ENCODE measurements at places on chromosomes 7 and 10.

- no peak for DNase-seq
Observed at GRCh38 chr7:116024826-116025809, 5.4 kb downstream of the TFEC start.

GRCh38 chr7:114534953-114535352 lies 120.3 kb downstream of the FOXP2 start:
- no peak for DNase-seq

DNA sequence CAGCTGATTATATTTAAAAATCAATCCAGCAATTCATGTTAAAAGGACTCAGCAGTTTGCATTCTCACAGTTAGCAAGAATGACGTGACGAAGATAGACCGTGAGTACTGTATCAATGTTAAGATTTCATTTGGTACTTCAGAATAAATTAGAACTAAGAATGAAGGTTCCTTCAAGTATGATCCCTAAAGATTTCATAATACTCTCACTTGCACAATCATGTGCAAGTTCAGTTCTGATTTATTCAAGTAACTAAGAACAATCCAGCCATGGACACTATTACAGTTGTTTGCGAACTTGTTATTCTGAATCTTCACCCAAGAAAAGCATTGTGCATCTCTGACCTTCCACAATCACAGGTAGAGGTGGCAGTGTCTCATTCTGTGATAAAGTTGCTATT lies 7.7 kb downstream of the RHEB start:
- DNase-seq, result no peak

GRCh38 chr10:118664321-118664720 lies 68.9 kb upstream of the PRLHR start:
- DNase-seq, result no peak

DNA sequence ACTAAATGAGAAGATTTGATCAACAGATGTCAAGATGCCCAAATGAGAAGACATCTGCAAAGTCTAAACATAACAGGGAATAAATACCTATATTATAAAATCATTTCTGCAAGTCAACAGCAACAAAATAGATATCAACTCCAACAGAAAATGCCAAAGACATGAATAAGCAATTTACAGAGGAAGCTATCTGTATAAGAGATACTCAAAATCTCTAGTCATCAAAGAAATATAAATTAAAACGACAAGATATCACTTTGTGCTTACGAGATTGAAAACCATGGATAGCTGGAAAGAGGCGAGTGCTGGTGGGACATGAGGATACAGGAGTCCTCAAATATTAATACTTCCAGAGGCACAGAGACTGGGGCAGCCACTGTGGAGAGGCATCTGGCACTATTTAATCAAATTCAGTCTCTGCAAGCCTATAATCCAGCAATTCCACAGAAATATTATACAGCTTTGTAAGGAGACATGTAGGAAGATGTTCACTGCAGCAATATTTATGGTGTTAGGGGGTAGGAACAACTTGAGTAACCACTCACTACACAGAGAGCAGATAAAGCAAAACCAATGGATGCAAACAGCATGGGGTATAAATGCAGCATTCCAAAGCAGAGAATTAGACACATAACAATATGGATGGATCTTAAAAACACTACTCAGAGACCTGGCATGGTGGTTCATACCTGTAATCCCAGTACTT lies 4.8 kb downstream of the DNMBP start:
- no peak for DNase-seq

DNA sequence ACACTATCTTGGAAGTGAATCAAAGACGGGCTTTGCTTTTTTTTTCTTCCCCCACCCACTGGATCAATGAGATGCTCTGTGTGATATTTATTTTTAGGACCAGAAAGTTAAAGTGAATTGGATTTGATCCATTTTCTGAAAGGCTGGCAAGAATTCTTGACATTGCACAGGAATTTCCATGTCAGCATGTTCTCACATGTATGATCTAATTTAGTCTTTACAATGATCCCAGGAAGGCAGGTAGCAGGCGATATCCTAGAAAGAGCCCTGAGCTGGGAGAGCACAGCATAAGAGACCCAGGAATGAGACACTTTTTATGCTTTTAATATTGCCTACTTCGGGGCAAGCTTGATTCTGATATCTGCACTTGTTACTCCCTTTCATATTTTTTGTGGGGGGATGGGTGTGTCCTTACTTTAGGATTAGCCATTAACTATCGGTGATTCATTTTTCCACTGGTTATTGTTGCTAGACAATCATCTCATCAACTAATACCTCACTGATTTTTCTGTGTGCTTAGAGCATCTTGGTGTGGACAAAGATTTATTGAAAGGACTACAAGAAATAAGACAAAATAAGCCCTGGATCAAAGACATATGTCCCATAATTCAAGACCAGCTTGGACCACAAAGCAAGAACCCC lies 58.1 kb downstream of the NRP1 start:
- no peak for DNase-seq

DNA sequence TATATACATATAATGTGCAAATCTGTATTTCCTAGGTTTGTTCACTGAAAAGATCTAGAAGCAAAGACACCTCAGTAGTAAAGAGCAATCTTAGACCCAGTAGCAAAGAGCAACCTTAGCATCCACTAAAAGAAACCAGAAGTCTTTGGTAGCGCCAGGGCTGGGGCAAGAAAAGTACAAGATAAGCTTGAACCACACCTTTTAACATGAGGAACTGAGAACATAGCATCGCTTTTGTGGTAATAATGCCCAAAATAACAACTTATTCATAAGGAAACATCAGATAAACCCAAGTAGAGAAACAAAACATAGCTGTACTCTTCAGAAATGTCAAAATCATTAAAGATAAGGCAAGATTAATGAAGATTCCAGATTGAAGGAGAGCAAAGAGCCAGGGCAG lies 173.4 kb downstream of the IMMP2L start:
- no peak for DNase-seq

GRCh38 chr10:84308021-84308420 lies 20.4 kb upstream of the CCSER2 start:
- no peak for DNase-seq

DNA sequence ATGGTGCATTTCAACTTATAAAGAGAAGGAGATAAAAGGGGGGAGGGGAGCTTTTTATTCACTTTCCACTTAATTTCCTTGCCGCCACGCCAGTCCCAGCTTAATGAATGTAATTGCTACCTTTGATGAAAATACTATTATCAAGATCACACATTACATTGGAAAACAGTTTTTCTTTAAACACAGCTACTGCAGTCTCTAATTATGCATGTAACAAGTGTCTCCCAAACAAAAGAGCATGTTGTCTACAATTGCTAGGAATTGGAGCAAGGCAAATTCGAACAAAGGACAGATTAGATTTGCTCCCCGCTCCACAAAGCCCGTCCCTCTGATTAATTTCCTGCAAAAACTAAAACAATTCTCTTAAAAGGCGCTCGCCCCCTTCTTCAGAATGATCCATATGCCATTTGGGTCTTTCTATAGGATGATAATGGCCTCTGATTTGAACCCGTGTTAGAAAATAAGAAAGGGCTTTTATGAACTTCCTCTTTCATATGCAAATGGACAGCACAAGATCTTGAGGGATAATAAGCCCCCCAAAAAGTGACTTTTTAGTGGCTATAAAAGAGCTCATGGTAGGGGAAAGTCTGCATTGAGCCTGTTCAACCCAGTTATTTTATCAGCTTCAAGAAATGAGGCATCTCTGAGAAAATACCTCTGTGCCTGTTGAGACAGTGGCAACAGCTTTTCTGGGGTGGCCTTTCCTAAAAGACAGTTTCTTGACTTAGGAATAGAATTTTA lies 60.6 kb downstream of the ACADSB start:
- no peak for DNase-seq

GRCh38 chr10:131356442-131356841 lies 44.9 kb upstream of the TCERG1L start:
- no peak for DNase-seq

GRCh38 chr10:96910488-96911395 lies 78.6 kb downstream of the LCOR start:
- no peak for DNase-seq

- DNase-seq, result no peak
Observed at GRCh38 chr10:1009071-1009494, 16.6 kb downstream of the IDI2 start.

- DNase-seq, result no peak
Observed at GRCh38 chr7:157769086-157769485, 432.3 kb downstream of the DNAJB6 start.

DNA sequence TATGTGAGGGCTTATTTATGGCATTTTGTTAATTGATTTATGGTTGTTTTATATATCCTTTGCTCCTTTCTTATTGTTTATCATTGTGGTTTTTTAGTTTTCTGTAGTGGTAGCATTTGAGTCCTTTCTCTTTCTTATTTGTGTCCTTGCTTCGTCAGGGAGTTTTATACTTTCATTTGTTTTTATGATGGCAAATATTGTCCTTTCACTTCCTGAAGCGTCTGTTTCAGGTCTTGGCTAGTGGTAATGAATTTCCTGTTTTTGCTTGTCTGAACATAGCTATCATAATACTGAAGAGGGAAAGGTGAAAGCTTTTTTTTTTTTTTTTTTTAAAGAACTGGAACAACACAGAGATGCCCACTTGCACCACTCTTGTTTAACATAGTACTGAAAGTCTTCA lies 228.2 kb downstream of the ATRNL1 start:
- DNase-seq, result no peak

- no peak for DNase-seq
Observed at GRCh38 chr10:118253397-118253796, 88.7 kb downstream of the FAM204A start.

DNA sequence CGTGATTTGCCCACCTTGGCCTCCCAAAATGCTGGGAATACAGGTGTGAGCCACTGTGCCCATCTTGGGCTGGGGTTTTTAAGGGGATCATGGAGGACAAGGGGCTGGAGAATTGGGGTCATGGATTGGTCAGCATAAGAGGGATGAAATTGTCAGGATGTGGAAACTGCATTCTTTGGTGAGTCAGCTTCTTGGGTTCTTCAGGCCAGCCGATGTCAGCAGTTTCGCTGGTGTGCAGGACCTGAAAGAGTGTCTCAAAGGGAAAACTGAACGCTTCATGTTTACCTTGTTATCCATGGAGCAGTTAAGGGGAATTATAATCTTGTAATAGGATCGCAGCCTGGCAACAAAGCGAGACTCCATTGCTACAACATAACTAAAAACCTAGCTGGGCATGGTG lies 13.0 kb downstream of the GALNT17 start:
- no peak for DNase-seq

DNA sequence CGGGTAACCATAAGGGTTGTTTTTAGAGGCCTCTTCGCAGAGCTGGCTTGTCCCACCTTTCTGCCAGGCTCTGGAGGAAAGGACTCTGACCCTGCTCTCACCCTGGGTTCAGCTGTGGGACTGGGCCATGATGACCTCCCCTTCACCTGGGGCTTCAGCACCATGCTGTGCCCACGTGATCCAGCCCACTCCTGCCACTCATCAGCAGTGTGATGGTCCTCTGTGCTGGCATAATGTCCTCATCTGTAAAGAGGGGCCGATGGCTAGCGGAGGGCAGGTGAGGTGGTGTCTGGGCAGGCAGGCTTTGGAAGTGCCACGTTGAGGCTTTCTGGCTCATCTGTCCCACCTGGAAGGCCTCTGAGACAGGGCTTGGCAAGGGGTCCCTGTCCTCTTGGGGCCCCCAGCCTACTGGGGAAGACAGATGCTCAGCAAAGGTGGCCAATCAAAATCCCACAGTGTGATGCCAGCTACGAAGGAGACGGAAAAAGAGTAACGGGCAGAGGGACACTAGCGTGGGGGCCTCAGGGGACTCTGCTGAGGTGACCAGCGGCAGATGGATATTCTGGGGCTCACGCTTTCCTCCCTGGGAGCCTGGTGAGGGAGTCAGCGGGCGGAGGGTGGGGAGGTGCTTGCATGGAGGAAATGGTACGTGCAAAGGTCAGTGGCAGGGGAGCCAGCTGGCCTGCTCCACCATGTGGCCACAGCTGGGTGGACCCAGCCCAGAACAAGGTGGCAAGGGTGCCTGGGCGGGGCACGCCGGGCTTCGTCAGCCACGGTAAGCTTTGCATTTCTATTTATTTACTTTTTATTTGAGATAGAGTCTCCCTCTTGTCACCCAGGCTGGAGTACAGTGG lies 5.4 kb downstream of the LRWD1 start:
- DNase-seq, result no peak

GRCh38 chr7:124716894-124717293 lies 48.7 kb downstream of the GPR37 start:
- DNase-seq, result no peak

- DNase-seq, result no peak
Observed at GRCh38 chr10:60172363-60172990, 217.2 kb downstream of the ANK3 start.

GRCh38 chr10:93671042-93671441 lies 31.4 kb downstream of the FRA10AC1 start:
- no peak for DNase-seq

GRCh38 chr10:57979491-57979890 lies 288.2 kb downstream of the IPMK start:
- DNase-seq, result no peak

- DNase-seq, result no peak
Observed at GRCh38 chr10:35754519-35754918, 112.4 kb upstream of the FZD8 start.

- no peak for DNase-seq
Observed at GRCh38 chr10:122159141-122159970, 111.7 kb upstream of the BTBD16 start.

- DNase-seq, result no peak
Observed at GRCh38 chr7:129801882-129802281, 150.9 kb downstream of the UBE2H start.

- no peak for DNase-seq
Observed at GRCh38 chr10:103519798-103520197, 26.3 kb downstream of the NEURL1 start.

- no peak for DNase-seq
Observed at GRCh38 chr7:676972-677385, 49.5 kb upstream of the DNAAF5 start.

DNA sequence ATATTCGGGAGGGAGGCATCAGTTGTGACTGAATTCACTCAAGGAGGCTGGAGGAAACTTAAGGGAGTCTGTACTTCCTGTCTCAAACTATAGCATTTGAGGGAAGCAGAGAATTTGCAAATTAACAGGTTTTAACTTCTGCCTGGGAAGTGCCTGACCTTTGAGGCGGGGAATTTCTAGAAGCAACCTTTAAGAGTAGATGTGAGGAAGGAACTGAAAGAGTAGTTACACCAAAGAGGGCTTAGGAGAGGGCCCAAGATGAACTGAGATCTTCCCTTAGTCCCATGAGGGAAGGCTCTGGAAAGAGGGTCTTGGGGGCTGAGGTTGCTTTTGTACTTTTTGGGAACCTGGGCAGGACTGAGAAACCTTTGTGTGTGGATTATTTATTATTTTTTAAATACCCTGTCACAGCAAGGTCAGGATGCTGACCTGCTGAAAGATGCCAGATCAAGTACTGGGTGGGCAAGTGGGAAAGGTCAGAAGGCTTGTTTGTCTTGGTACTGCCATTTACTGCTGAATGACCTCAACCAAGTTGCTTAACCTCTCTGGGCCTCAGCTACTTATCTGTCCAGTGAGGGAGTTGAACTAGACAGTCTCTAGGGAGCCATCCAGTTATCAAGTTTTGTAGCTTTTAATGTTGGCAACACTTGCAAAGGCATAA lies 2.4 kb downstream of the GPR158 start:
- no peak for DNase-seq

- DNase-seq, result no peak
Observed at GRCh38 chr7:127256041-127256725, 3.4 kb upstream of the GRM8 start.

- DNase-seq, result no peak
Observed at GRCh38 chr7:157494506-157495176, 157.8 kb downstream of the DNAJB6 start.
